ENCODE measurements at places on chromosomes 13 and 19. TPM values are rescaled to one million over a fixed set of nuclear protein-coding genes. Genes with fewer than 3 reads are reported as not detected.

Gene ZNF813
- total RNA-seq, result 0.75 TPM

Gene SPRY2
- total RNA-seq, result 35.8 TPM

Gene MIR17HG
- total RNA-seq, result 1.0 TPM

Gene GPALPP1
- 9.4 TPM for total RNA-seq

Gene GPR18
- not detected for total RNA-seq

Gene COPE
- total RNA-seq, result 121 TPM

Gene WDR88
- 0.38 TPM for total RNA-seq

Gene CCDC8
- 28.1 TPM for total RNA-seq

Gene CGB2
- not detected for total RNA-seq

Gene SIGLEC12
- total RNA-seq, result not detected

Gene ZNF536
- 4.8 TPM for total RNA-seq

Gene GNA15
- total RNA-seq, result 2.8 TPM

Gene SPC24
- 6.7 TPM for total RNA-seq

Gene APOC1
- total RNA-seq, result 1.00 TPM

Gene SYNE4
- 0.30 TPM for total RNA-seq

Gene OSCAR
- 0.54 TPM for total RNA-seq

Gene PRODH2
- not detected for total RNA-seq

Gene EEF1AKMT1
- total RNA-seq, result 9.0 TPM

Gene GRIN2D
- total RNA-seq, result 0.54 TPM

Gene COL4A2
- total RNA-seq, result 91.2 TPM

Gene CYSLTR2
- total RNA-seq, result 9.3 TPM

Gene CACNG7
- total RNA-seq, result not detected

Gene ADAMTSL5
- total RNA-seq, result 22.5 TPM

Gene TTYH1
- 1.5 TPM for total RNA-seq

Gene ZNF723
- total RNA-seq, result not detected

Gene TYROBP
- 28.3 TPM for total RNA-seq

Gene EHD2
- total RNA-seq, result 45.2 TPM

Gene KLK1
- total RNA-seq, result not detected

Gene ALKBH6
- 9.4 TPM for total RNA-seq

Gene SHD
- total RNA-seq, result not detected

Gene KLK14
- 1.9 TPM for total RNA-seq

Gene SMG9
- 15.7 TPM for total RNA-seq

Gene SPATA13
- total RNA-seq, result 8.3 TPM

Gene ZNF534
- 0.43 TPM for total RNA-seq

Gene DPF1
- not detected for total RNA-seq

Gene LPAR2
- 1.7 TPM for total RNA-seq

Gene TBXA2R
- 2.6 TPM for total RNA-seq

Gene CCDC169
- 0.08 TPM for total RNA-seq

Gene NLRP7
- total RNA-seq, result not detected

Gene RPL36
- 367 TPM for total RNA-seq

Gene ZSCAN4
- not detected for total RNA-seq

Gene TPRX2
- total RNA-seq, result not detected

Gene C19orf81
- 2.5 TPM for total RNA-seq

Gene B3GNT3
- not detected for total RNA-seq

Gene OR7C1
- not detected for total RNA-seq

Gene OLFM4
- 0.40 TPM for total RNA-seq

Gene POU4F1
- not detected for total RNA-seq

Gene CRB3
- not detected for total RNA-seq

Gene ADPRHL1
- total RNA-seq, result 506 TPM

Gene NPHS1
- total RNA-seq, result not detected

Gene C19orf33
- total RNA-seq, result 5.6 TPM

Gene TSHZ3
- total RNA-seq, result 3.1 TPM

Gene FOXO1
- total RNA-seq, result 14.4 TPM

Gene MTIF3
- total RNA-seq, result 189 TPM

Gene CATSPERD
- not detected for total RNA-seq

Gene C1QTNF9
- 2.5 TPM for total RNA-seq

Data from Right ventricle myocardium superior (tissue), 1 donor.